MM.1S (cell line): ENCODE measurements at places on chromosomes 4 and X.
A peak's percentile ranks its signal among the peaks of the same experiment; 100 is the strongest.

- peak; percentile 11 for DNase-seq
Measured at GRCh38 chrX:135463937-135464336, 42.2 kb downstream of the SMIM10L2A start.

DNA sequence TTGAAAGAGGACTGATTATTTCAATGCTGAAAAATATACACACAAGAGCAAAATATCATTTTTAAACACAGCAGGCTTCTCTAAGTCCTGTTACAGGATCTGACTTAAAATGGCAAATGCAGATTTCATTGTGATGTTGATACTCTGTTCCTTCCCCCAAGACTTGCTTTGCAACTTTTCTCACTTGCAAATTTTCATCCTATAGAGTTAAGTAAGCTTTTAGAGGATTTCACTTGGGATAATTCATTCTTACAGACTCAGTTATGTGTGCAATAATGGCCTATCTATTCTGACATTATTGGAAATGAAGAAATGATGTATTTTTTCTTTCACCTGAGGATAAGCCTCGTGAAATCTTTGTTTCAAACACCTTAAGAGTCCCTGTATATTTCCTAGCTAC, 2403.2 kb downstream of the ARAP2 start:
- no peak for DNase-seq

- DNase-seq: no peak
Measured at GRCh38 chr4:183966371-183966770, 61.3 kb downstream of the STOX2 start.

DNA sequence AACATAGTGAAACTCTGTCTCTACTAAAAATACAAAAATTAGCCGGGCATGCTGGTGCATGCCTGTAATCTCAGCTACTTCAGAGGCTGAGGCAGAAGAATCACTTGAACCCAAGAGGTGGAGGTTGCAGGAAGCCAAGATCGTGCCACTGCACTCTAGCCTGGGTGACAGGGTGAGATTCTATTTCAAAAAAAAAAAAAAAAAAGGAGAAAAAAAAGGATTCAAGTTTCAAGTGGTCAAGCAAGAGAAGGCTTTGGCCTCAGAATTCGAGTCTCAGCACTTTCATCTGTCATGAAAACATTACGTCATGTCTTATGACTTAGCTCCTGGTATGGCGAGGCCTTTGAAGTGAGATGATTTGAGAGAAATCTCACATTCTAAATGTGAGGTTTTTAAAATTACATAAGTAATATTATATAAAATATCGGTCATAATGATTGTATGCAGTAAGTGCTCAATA, 21.2 kb upstream of the DHRSX start:
- peak; percentile 31 for DNase-seq

GRCh38 chrX:24392709-24393108, 32.3 kb downstream of the SUPT20HL1 start:
- no peak for DNase-seq

GRCh38 chr4:24364249-24364648, 220.1 kb downstream of the DHX15 start:
- no peak for DNase-seq

GRCh38 chrX:154714925-154715324, 36.0 kb downstream of the GAB3 start:
- DNase-seq: peak; percentile 55

GRCh38 chrX:18389966-18390365, 35.4 kb upstream of the CDKL5 start:
- DNase-seq: no peak
